ENCODE measurements at places on chromosomes 6 and 20.

- DNase-seq = no peak
Observed at GRCh38 chr20:51388756-51389542, 153.6 kb downstream of the NFATC2 start.

DNA sequence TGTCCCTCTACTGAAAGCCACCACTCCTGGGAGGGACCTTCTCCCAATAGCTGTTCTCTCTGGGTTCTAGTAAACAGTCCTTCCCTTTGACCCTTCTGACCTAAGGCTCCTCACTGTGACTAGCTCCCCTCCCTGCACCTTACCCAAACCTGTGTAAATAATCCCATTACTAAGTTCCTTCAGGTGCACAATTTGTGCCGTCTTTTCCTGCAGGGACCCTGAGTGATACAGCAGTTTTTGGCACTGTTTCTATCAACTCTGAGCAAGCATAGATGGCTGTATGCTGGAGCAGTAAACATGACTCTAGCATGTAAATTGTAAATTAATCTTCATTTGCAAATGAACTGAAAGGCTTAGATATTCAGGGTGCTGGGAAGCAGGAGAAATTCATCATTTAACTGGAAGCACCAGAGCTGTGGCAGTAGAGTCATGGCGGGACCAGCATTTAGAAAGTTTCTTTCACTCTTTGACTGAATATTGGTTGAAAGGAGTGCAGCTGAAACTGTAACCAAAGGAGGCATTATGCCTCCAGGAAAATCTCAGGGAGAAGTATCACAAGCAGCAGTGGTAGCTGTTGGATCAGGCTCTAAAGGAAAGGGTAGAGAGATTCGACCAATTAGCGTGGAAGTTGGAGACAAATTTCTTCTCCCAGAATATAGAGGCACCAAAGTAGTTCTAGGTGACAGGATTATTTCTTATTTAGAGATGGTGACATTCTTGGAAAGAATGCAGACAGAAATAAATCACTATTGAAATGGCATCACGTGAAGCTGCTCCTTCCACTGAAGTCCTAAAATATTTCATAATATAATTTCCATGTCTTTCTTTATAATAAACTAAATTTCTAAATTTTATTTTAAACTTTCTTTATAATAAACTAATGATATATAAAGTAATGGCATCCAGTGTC, 117.8 kb downstream of the TCP11 start:
- DNase-seq = no peak

- no peak for DNase-seq
Observed at GRCh38 chr20:46964618-46965455, 70.2 kb downstream of the EYA2 start.

DNA sequence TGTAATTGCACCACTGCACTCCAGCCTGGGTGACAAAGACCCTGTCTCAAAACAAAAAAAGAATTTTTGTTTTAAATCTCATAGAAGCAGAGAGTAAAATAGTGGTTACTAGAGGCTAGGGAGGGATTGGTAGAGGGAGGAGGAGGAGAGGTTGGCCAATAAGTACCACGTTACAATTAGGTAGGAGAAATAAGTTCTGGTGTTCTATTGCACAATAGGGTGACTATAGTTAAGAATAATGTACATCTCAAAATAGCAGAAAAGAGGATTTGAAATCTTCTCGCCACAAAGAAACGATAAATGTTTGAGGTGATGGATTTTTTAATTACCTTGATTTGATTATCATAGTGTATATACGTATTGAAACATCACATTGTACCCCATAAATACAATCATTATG, 27.1 kb upstream of the TOP1 start:
- no peak for DNase-seq

GRCh38 chr20:19779634-19780033, 21.6 kb downstream of the RIN2 start:
- DNase-seq = no peak

DNA sequence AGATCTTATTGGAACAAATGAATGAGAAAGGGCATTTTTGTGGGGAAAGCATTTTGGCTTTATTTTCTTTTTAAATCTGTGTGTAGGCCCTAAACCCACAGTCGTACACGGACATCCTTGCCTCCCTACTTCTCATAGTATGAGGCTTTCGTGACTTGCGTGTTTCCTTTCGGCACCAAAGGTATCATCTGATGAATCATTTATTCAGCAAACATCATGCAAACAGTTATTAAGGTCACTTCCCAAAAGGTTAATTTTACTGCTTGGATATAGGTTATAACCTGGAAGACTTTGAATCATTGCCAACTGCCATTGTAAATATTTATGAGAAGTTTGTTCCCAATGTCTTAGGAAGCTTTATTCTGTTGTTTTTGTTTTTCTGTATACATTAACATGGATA, 15.1 kb upstream of the SLC22A2 start:
- no peak for DNase-seq

DNA sequence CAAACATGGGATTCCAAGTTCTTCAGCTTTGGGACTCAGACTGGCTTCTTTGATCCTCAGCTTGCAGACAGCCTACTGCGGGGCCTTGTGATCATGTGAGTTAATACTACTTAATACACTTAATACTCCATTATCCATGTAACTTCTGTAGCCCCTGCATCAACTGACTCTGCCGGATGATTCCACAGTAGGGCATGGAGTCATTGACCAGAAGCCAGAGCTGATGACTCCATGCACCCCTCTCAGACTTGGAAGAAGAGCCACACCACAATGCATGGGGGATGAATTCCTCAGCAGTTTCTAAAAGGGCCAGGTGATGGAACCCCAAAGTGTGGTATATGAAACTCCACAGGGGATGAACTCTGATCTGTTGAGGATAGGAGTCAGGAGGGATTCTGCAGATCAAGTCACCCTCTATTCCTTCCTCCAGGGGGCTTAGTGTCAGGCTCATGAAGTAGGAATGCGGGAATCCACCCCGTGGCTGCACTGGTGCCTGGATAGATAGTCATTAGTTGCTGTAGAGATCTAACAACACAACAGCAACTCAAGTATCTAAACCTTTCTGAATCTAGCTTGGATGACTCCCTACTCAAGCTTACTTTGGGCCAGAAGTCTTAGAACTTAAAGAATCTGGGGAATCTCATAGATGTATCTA, 70.2 kb downstream of the GPR6 start:
- DNase-seq = no peak

Data from cortex of kidney (tissue), 1 donor.